ENCODE measurements at places on chromosomes 7 and 10.
A peak's percentile ranks its signal among the peaks of the same experiment; 100 is the strongest.

DNA sequence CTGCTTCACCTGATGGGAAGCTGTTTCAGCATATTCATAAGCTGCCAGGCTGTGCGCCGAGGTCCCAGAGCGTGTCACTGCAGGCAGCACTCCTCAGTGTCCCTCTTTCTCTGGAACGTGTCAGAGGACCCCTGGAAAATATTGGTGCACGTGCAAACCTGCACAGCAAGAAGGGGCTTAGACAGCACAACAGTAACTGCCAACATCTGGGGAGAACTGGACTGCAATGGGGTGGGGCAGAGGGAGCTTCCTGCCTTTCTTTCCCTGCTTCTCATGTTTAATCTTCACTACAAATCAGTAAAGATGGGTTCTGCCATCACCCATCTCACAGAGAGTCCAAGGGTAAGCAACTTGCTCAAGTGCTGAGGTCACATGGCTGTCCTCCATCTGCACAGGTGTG is 86.5 kb upstream of the GPR26 start:
- no peak for DNase-seq

GRCh38 chr10:97131666-97132065 is 54.1 kb downstream of the SLIT1 start:
- DNase-seq: peak; percentile 11

- DNase-seq: no peak
Measured at GRCh38 chr10:61398366-61399129, 54.6 kb downstream of the TMEM26 start.

DNA sequence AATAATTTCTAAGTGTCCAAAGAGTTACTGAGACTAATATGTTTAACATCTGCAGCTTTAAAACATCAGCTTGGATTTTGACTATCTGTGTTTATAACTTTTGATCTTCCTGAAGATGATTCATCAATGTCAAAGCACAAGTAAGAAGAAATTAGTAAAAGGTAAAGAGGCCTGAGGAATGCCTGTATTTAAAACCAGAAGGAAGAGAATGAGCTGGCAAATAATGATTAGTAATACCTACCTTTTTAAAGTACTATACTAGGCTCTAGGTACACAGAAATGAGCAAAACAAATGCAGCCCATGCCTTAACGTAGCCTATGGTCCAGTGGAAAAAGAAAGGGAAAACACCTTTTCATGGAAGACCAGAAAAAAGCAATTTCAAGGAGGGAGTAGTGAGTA is 158.0 kb downstream of the KCND2 start:
- no peak for DNase-seq

- DNase-seq: no peak
Measured at GRCh38 chr10:84551437-84552120, 223.2 kb downstream of the CCSER2 start.

GRCh38 chr10:119149729-119150128 is 15.8 kb downstream of the SFXN4 start:
- no peak for DNase-seq

DNA sequence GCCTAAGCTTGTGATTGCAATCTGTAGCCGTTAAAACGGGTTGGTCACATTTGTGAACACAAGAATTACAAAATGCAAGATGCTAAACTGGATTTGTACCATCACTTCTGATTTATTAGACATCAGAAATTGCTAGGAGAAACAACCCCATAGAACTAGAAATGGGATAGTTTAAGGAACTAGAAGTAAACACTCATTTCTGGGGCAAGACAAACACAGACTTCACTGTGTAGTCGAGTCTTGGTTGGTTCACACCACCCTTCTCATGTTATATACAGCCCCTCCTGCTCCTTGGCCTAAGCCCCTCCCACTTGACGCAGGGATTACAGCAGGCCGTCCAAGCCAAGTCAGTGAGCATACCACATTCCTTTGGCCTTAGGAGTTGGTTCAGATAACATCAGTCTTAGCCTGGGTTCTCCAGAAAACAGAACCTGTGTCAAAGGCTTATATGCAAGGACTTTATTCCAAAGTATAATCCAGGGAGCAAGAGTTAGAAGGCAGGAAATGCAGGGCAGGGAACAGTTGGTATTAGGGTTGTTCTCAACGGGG is 2.0 kb upstream of the NRAP start:
- DNase-seq: peak; percentile 26

DNA sequence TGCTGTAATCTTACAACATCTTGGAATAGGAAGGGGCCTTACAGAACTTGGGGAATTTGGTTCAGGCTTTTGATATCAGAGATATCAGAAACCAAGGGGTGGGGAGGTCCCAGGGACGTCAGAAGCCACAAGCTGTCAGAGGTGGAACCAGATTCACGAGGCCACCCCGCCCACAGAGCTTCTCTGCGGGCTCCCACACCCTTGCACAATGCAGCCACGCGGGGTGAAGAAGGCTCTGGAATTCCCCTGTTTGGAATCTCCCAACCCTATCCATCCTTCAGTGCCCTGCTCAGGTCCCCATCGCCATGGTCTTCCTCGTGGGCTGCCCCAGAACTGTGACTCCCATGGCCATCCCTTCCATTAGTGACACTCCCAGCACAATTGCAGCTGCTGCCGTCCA is 247.1 kb upstream of the SHH start:
- DNase-seq: no peak

DNA sequence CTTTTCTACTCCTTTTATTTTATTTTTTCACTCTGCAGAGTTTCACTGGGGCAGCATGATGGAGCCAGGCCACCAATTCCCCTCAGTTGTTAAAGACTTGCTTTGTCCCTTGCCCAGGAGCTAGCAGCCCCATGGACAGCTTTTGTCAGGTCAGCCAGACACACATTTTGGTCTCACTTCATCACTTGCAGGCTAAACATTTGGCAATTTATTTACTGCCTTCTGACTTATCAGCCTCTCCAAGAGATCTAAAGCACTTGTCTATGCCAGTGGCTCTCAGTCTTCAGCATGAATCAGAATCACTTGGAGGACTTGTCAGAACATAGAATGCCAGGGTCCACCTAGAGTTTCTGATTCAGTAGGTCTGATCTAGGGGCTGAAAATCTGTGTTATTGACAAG is 66.4 kb upstream of the GDF10 start:
- DNase-seq: no peak

DNA sequence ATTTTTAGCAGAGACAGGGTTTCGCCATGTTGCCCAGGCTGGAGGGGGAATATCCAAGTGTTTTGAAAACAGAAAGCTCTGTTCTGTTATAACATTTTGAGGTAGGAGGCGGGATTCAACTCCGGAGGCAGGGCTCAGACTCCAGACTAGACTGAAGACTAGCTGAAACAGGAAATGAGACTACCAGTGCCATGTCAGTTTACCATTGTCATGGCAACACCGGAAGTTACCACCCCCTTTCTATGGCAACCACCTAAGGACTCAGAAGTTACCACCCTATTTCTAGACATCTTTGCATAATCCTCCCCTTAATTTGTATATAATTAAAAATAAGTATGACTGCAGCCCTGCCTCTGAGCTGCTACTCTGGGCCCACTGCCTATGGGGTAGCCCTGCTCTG is 1069.1 kb upstream of the AUTS2 start:
- no peak for DNase-seq

GRCh38 chr10:87590705-87591588 is 68.7 kb upstream of the PAPSS2 start:
- no peak for DNase-seq

DNA sequence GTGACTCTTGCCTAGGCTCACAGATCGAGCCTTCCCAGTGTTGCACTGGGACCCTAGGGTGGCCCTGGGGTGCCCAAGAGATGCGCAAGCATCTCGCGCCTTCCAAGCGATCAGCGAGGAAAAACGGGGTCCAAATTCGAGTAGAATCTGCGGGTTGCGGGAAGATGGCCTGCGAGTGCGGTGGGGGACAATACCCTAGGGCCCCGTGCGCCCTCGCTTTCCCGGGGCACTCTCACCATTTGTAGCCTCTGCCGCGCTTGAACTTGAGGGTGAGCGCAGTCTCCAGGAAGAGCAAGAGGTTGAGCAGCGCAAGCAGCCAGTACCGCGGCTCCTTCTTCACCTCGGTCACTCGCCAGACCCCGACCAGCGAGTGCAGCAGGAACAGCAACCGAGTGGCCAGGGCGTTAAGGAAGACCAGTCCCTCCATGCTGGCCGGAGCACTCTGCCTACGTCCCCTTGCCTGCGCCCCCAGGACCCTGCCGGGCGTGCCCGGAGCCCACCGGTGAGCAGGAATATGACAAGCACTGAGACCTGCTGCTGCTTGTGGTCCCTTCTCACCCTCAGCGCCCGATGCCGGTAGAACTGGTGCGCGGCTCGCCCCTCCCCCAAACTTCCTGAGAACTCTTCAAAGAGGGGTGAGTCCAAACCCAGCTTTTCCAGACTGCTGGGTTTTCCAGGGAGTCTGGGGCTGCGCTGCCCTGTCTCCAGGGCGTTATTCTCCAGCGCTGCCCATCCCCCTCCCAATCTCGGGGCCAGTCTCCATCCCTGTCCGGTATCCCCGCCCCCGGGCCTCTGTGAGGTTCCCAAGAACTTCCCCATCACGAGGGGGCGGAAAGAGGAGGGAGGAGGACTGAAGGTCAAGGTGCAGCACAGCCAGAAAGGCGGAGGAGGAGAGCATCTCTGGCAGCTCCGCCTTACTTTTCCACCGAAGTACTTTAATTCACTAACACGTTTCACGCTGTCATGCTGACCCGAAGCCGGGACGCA is at the start of gene TMEM26:
TMEM26 (minus strand) TSS at position 727 of the 987 bp plus-strand sequence; CDS start at position 427, 300 bp downstream.
- no peak for DNase-seq

GRCh38 chr7:69078997-69079769 is 519.1 kb upstream of the AUTS2 start:
- peak; percentile 75 for DNase-seq

DNA sequence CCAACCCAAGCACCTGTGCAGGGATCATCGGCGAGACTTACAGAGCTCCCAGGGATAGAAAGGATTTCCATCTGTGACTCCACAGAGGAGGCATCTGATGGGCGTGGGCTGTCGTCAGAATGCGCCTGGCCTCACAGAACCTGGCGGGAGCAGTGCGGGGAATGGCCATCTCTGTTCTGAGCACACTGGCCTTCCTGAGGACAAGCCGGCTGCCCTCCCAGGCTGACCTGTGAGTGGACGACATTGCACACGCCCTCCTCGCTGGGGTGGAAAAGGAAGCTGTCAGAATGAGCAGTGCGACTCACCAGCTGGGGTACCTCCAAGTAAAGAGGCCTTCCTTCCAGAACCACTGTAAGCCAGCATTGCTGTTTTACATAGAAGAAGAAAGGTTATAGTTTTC is 234.6 kb upstream of the PITRM1 start:
- DNase-seq: no peak

Measured in astrocyte of the cerebellum (primary cell).